ENCODE measurements at places on chromosomes 12 and 14. TPM values are rescaled to one million over a fixed set of nuclear protein-coding genes. Genes with fewer than 3 reads are reported as not detected.

DNA sequence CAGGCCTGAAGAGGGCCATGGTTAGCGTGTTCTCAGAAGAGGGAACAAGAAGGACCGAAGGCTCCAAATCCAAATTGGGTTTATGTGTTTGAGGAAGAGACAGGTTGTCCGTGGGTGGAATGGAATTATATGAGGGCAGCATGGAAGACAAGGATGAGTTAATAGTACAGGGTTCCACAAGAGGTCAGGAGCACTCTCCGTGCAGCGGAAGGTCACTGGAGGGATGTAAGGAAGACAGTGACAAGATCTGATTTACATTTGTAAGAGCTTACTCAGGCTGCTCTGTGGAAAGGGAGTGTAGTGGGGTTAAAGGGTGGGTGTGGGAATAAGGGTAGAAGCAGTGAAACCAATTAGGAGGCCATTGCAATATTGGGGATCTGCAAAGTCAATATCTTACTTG is 97.0 kb downstream of the TPH2 start:
- H3K36me3 ChIP-seq: no peaks in the 10 kb centered on the region
- no peak overlapping the region for H3K4me3 ChIP-seq
- H3K27ac ChIP-seq: no peak overlapping the region
- H3K4me1 ChIP-seq: no peaks in the 10 kb centered on the region
- DNase-seq: no peak
- no peaks in the 10 kb centered on the region for H3K27me3 ChIP-seq

GRCh38 chr12:95201056-95201670 is 16.1 kb downstream of the FGD6 start:
- DNase-seq: no peak
- H3K27me3 ChIP-seq: no peaks in the 10 kb centered on the region
- H3K36me3 ChIP-seq: no peaks in the 10 kb centered on the region
- peaks cover 4% of the 10 kb centered on the region for H3K4me1 ChIP-seq
- H3K4me3 ChIP-seq: no peak overlapping the region

Gene PLEKHD1
- 0.11 TPM for total RNA-seq

- no peak for DNase-seq
- H3K27me3 ChIP-seq: no peaks in the 10 kb centered on the region
- H3K4me3 ChIP-seq: no peak overlapping the region
- peaks cover 6% of the 10 kb centered on the region for H3K36me3 ChIP-seq
- no peak overlapping the region for H3K27ac ChIP-seq
- H3K4me1 ChIP-seq: no peaks in the 10 kb centered on the region
These were observed 27.1 kb downstream of the CCDC92 start for GRCh38 chr12:123945287-123946151.

DNA sequence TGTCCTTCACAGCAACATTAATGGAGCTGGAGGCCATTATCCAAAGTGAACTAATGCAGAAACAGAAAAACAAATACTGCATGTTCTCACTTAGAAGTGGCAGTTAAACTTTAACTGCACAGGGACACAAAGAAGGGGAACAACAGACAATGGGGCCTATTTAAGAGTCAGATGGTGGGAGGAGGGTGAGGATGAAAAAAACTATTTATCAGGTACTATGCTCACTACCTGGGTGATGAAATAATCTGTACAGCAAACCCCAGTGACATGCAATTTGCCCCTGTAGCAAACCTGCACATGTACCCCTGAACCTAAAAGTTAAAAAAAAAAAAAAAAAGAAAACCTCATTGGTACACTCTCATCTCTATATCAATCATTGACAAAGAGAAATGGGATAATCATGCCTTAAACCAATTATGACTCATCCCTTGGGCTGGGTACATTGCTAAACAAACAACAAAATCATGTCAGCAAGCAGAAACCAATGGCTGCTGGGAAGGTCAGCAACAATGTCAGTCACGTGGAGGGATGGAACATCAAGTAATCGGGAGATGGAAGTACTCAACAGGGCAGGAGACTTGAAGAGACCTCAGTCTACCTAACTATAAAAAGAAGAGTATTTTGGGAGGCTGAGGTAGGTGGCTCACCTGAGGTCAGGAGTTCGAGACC is 479.2 kb downstream of the RMST start:
- no peak overlapping the region for H3K27ac ChIP-seq
- no peaks in the 10 kb centered on the region for H3K27me3 ChIP-seq
- no peak overlapping the region for H3K4me3 ChIP-seq
- no peak for DNase-seq

- H3K36me3 ChIP-seq: no peaks in the 10 kb centered on the region
- no peak overlapping the region for H3K4me3 ChIP-seq
- no peak overlapping the region for H3K27ac ChIP-seq
These were observed 28.6 kb downstream of the DDX51 start for GRCh38 chr12:132115500-132115899.

Gene NIN
- 73.8 TPM for total RNA-seq

DNA sequence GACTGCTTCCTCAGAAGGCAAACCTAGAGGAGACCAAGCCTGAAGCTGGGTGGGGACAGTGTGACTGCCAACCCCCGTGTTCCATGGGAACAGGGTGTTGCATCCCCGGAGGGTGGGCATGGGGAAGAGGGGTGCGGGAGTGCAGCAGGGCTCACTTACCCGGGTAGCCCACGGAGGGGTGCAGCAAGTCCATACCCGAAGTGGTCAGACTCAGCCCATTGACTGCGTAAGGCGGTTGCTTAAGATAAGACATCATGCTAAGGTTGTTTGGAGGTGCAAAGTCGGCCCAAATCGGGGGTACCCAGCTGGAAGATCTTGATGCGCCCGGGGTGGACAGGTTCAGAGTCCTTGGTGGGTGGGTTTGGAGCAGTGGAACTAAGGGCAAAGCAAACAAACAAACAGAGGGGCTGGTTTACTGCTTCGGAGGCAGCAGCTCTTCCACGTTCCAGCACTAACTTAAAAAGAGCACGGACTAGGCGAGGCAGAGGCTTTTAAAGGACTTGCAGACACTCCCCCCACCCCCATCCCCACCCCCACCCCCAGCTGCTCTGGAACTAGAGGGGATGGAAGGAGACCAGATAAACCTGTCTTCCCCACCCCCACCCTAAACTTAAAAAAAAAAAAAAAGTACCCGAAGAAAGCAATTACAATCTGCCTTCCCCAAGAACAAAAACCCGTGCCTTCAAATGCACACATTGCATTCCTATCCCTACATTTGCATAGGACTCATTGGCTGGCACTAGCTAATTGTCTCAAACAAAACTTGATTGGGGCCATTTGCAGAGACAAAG is 4.9 kb downstream of the OTX2 start:
- H3K4me1 ChIP-seq: no peaks in the 10 kb centered on the region
- peaks cover 41% of the 10 kb centered on the region for H3K27me3 ChIP-seq
- H3K27ac ChIP-seq: no peak overlapping the region
- no peak for DNase-seq
- no peaks in the 10 kb centered on the region for H3K36me3 ChIP-seq

Gene RASAL1
- 0.51 TPM for total RNA-seq

- H3K4me3 ChIP-seq: no peak overlapping the region
- H3K27ac ChIP-seq: no peak overlapping the region
- H3K4me1 ChIP-seq: no peaks in the 10 kb centered on the region
- no peaks in the 10 kb centered on the region for H3K27me3 ChIP-seq
- no peak for DNase-seq
These were observed 85.5 kb downstream of the PTPRB start for GRCh38 chr12:70551731-70552130.

DNA sequence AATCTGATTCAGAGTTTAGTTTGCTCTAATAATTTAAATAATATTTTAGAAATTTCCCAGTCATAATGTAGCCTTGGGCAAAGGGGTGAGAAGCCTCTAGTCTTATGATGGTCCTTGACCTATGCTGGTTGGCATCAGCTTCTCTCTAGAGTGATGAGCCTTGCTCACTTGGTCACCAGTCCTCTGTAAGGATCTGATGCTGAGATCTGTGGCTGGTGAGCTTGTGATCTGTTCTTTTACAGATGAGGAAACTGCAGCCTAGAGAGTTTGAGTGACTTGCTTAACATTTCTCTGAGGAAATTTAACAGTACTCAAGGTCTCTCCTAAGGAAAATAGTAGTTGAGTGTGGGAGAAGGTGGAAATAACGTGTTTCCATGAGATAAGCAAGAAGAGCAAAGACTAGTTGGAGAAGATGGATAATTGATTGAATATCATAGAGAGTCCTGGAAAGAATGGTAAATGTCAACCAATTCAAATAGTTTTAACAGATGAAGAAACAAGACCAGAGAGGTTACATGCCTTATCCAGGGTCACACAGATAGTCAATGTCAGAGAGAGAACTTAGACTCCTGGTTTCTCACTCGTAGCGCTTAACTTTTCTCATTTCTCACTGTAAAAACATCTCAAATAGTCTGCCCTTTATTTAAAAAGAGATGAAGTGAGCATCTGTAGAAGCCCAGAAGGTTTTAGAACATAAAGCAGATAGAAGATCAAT is 89.7 kb upstream of the ETV6 start:
- no peak overlapping the region for H3K27ac ChIP-seq
- H3K36me3 ChIP-seq: no peaks in the 10 kb centered on the region
- H3K4me1 ChIP-seq: peaks cover 15% of the 10 kb centered on the region
- DNase-seq: no peak
- H3K27me3 ChIP-seq: no peaks in the 10 kb centered on the region

GRCh38 chr14:105066240-105067071 is 1.2 kb upstream of the GPR132 start:
- H3K36me3 ChIP-seq: no peaks in the 10 kb centered on the region
- H3K27ac ChIP-seq: peak overlapping the region; percentile 89
- no peaks in the 10 kb centered on the region for H3K27me3 ChIP-seq
- peaks cover 81% of the 10 kb centered on the region for H3K4me1 ChIP-seq
- no peak for DNase-seq
- H3K4me3 ChIP-seq: peak overlapping the region; percentile 99

Measured in CD8-positive, alpha-beta memory T cell (primary cell).